T1000 (cell line): ENCODE measurements at places on chromosomes 6 and 20.

- no peak for DNase-seq
Observed at GRCh38 chr20:2108987-2109386, 7.4 kb downstream of the STK35 start.

- DNase-seq = no peak
Observed at GRCh38 chr6:152552616-152553209, 84.4 kb downstream of the SYNE1 start.

- DNase-seq = no peak
Observed at GRCh38 chr20:40540166-40540565, 148.9 kb downstream of the MAFB start.

- DNase-seq = no peak
Observed at GRCh38 chr6:11413117-11413687, 124.3 kb upstream of the TMEM170B start.

GRCh38 chr6:80263585-80263984 is 157.1 kb downstream of the BCKDHB start:
- no peak for DNase-seq

- no peak for DNase-seq
Observed at GRCh38 chr6:144920391-144920961, 635.3 kb downstream of the UTRN start.

GRCh38 chr6:170162011-170162774 is 128.7 kb downstream of the DLL1 start:
- DNase-seq = no peak

GRCh38 chr6:6823568-6824224 is 235.2 kb downstream of the LY86 start:
- no peak for DNase-seq

GRCh38 chr6:158559338-158559894 is 475 bp upstream of the TMEM181 start:
- no peak for DNase-seq

- no peak for DNase-seq
Observed at GRCh38 chr6:130507666-130508028, 141.8 kb downstream of the TMEM200A start.

GRCh38 chr6:8481727-8482126 is 46.4 kb upstream of the SLC35B3 start:
- no peak for DNase-seq

DNA sequence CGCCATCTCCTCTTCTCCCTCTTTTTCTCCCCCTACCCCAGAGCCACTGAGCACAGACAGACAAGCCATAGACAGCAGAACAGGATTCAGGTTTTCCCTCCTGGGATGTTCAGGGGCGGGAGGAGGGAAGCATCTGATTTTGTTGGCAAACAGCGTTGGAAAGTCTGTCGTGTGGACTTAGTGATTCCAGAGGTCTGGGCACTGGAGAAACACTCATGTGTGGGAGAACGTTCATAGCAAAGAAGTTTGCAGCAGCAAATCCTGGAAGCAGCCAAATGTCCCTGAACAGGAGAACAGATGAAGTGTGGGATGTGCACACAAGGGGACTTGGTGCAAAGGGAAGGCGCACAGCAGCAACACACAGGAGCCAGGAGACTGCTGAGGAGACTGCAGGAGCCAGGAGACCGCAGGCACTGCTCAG is 264.1 kb upstream of the CDYL start:
- DNase-seq = no peak

- no peak for DNase-seq
Observed at GRCh38 chr6:30097902-30098768, 14.8 kb downstream of the TRIM31 start.

DNA sequence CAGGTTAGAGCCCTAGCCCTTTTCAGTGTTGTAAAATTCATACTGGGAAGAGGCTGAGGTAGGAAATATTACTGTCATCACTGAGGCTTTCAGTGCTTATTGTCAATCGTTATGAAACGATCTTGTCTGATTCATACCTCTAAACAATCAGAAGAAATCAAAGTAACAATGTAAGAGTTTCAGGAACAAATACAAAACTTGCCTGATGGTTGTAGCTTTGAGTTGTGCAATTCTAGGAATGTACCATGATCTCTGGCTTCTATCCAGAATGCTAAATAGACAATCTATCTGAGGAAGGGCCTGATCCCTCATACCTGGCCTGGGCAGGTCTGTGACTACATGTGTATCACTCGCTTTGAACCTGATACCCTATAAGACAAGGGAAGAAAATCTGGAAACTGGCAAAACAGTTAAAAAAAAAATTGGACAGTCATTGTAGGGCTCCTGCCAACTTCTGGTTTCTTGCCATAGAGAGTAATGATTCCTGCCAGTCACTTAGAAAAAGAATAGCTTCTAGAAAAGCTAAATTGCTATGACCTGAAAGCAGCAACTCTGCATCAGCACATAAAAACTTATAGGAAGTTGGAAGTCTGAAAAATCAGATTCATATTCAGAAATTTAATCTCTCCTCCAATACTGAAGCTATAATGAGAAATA is 234.7 kb downstream of the BTBD9 start:
- no peak for DNase-seq

DNA sequence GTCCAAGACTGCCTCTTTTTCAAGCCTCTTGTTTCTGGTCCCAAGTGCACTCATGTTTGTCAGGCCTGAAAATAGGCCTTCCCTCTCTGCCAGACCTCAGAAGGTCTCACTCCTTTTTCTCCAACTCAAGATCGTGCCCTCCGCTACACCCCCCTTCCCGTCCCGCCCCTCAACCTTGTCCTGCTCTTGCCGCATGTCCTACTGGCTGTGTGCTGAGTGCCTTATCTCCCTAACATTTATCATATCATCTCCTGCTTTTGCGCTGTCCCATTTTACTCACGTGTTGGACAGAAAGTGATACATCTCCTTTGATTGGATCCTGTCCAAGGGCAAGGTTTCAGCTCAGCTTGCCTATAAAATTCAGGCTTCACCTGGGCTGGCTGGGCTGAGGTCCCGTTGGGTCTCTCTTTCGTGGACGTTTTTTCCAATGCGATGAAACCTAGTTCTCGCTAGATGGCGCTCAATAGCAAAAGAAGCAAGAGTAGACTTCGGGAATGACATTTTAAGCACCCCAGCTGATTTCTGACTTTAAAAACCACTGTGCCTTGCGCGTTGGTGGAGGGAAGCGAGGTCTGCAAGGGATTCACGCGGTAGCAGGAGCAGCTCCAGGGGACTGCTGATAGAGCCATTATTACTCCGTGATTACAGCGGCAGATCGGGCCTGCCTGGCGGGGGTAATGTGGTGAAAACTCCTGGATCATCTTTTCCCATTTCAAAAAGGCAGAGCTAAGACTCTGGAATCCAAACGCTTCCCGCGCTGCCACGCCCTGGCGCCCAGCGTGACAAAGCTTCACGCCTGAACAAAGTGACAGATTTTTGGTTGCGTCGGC is 137.6 kb downstream of the IMPG1 start:
- peak; percentile 59 for DNase-seq

DNA sequence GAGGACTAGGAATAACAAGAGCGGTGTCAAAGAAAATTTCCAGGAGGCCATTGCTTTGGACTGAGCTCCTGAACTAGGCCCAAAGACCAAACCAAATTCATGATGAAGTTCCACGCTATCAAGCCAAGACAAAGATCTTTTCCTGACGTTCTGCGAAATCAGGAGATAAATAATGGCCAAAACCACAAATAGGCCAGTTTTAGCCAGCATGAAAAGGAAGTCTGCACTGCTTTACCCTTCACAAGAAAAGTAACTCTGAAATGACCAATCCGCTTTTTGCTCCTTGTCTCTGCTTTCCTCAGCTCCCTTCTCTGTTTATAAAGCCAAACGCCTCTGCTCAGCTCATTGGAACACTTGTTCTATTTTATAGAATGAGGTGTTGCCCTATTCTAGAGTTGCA is 6.7 kb downstream of the NCOA5 start:
- no peak for DNase-seq

GRCh38 chr20:49100972-49101371 is 54.9 kb downstream of the CSE1L start:
- DNase-seq = no peak

- no peak for DNase-seq
Observed at GRCh38 chr20:12906361-12906760, 102.4 kb upstream of the SPTLC3 start.

DNA sequence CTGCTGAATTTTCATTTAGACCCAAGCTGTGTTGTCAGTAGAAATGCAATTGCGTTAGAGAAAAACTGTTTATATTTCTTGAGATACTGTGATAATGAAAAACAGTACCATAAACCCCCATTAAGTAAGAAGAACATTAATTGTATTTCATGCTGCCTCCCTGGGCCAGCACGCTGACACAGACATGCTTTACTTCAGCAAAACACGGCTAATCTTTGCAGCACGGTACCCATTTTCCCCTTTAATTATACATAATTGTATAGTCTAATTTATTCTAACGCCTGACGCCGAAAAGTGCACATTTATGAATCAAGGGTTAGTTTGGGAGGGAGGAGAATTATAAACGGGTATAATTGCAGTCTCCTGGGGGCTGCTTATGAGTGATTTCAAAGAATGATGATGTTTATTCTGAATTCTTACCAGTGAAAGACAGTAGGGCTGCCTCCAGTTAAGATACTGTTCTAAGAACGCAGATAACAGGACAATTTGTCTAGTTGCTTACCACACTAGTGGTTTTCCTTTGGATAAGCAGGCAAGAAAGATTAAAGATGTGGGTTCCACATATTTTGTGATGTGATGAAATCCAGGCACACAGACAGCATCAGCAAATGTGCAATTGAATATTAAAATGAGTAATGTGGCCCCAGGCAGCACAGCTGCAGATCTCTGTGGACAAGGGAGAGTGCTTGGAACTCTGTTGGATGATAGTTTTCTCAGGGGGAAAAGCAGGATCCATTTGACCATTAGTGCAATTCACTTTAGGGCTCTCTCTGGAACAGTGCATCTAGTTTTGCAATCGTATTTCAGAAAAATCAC is 4.7 kb upstream of the SULF2 start:
- no peak for DNase-seq

- DNase-seq = no peak
Observed at GRCh38 chr20:51551186-51551585, 8.7 kb upstream of the NFATC2 start.

DNA sequence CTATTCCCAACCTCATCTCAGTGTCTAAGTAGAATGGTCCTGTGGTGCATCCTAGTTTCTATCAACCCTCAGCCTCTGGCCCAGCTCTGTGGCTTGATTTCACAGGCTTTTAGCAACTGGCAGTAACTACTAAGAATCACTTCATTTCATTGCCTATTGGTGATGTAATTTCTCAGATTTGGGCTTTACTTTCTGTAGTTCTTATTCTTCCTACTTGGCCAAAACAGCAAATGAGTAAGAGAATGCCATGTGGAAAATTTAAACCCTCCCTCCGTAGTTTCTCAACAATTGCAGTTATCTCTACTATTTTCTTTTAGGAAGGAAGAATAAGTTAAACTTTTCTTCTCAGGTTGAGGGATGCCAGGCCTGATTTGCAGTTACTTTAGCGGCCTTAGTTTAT is 387.3 kb downstream of the CDKAL1 start:
- no peak for DNase-seq

- DNase-seq = peak; percentile 29
Observed at GRCh38 chr20:62088258-62089127, 22.8 kb upstream of the TAF4 start.

DNA sequence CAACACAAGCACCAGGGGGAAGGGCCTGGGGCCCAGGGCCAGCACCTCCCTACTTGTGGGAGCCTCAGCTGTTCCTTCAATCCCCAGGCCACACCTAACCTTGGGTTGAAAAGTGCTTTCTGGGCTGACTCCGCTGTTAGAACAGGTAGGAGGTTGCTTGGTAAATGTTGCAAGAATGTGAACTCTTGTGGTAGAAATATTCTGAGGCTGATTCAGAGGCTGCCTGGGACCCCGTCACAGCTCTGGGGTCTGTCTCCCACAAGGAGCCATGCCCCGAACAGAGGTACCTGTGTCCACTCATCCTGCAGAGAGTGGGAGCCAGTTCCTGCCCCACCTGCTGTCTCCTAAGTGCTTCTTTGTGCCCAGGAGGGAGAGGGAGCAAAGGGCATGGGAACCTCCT is 14.4 kb upstream of the MAS1L start:
- DNase-seq = no peak

DNA sequence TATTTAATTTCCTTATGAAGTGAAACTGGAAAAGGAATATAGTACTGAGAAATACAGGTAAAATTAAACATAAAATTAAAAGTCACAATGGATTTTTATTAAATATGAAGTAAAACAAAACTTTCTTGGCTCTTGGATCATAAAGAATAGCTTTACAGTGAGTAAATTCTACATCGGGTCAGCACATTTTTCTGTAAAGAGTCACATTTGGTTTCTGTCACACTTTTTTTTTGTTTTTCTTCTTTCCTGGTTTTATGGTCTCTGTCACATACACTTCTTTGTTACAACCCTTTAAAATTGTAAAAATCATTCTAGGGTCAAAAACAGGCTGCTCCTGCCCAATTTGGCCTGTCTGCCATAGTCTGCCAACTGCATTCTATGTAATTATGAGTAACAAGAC is 254.4 kb upstream of the POU3F2 start:
- DNase-seq = no peak

DNA sequence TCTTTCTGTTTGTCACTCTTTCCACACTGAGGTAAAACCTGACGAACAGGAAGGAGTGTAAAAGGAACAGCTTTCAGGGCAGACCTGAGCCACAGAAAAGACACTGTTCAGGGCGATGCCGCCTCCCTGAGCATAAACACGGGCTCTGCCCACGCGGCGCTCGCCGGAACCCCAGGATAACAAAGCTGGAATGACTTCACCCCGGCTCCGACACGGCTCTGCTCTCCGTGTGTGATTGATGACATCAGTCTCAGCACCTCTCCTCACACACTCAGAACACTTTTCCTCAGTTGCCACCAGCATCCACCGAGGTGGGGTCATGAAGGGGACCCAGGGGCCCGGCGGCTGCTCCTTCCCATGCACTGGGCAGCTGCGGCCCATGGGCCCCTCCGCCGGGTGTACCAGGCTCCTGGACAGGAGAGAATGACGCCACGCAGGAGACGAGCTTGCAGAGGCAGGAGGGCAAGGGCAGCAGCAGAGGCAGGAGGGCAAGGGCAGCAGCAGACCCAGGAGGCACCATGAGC is 43.6 kb downstream of the DLL1 start:
- DNase-seq = no peak

DNA sequence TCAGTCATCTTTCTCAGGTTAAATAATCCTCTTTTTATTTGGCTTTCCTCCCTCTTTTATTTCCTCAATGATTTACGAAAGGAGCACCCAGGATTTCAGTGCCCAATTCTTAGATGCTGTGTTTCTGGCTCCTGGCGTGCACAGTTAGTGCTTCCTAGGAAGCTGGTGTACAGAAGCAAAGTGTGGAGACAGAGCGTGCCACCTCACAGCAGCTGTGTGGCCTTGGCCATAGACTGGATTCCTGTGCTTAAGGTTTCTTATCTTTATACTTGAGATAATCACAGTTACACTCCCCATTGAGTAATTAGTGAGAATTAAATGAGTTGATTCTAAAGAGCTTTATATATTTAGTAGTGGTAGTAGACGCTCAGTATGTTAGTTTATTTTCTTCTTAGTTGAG is 39.7 kb upstream of the GJA1 start:
- no peak for DNase-seq

DNA sequence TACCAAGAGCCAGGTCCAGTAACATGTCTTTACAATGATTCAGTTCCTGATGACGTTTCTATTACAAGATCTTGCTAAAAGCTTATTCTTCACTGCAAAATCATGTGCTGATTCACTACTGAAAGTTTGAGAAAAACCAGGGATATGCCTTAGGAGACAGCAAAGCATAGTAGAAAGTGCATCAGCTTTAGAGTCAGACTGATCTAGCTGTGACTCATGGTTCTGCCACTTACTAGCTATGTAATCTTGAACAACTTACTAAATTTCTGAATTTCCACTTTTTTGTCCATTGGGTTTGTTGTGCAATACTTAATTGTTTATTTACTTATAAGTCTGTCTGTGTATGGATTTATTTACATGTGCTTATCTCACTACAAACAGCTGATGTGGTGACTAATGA is 198.5 kb upstream of the RSPO3 start:
- DNase-seq = no peak
